Upper lobe of right lung (tissue), 1 donor: ENCODE measurements at places on chromosomes 7 and 10. TPM values are rescaled to one million over a fixed set of nuclear protein-coding genes. Genes with fewer than 3 reads are reported as not detected.

DNA sequence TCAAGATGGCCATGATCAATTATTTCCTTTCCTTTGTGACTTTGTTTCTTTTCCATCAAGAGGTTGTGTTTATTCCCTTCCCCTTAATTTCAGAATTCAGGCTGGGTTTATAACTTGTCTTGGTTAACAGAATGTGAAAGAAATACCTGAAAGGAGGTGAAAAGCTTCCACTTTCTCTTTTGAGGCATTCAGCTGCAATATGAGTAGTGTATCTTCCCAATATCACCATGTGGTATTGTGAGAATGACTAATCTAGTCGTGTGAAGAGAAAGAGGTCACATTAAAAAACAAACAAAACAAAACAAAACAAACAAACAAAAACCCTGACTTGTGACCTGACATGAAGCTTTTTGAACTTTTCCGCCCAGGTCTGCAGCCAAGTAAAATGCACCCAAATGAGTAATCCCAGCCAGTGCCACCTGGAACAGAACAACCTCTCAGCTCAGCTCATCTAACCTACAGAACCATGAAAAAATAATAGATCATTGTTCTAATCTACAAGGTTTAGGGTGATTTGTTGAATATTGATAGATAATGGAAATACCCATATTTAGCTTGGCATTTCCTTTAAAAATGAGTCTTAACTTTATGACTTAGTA, 70.8 kb upstream of the TEX47 start:
- DNase-seq: no peak
- no peaks in the 10 kb centered on the region for H3K4me1 ChIP-seq
- H3K27ac ChIP-seq: no peak overlapping the region
- H3K36me3 ChIP-seq: no peaks in the 10 kb centered on the region

DNA sequence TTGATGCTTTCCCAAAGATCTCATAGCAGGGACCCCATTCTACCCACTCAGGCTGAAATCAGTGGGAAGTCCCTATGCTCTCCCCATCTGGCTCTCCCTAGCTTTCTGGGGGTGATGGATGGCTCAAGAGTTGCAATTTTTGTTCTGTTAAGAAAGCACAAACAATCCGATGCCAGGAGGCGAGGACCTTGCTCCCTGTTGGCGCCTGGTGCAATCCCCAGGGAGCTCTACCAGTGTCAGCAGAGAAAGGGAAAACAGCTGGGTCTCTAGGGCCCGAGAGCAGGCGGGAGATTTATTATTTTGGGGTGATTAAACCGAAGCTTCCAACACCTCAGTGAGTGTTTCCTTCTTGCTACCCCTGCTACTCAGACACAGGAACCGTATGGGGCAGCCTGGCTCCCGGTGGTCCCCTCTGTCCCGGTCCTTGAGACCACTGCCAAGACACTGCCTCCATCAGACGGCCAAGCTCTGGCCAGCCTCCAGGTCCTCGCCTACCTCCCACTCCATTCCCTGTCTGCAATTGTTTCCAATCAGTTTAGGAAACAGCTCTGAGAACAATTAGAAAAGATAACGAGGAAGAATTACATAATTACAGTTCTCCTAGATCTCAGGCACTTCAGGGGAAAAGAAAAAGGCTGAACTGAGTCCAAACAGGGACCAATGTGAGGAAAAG, 147.9 kb downstream of the PLXNA4 start:
- H3K27ac ChIP-seq: no peak overlapping the region
- H3K4me1 ChIP-seq: peaks cover 4% of the 10 kb centered on the region
- no peak for DNase-seq
- H3K27me3 ChIP-seq: no peaks in the 10 kb centered on the region
- no peaks in the 10 kb centered on the region for H3K36me3 ChIP-seq
- no peak overlapping the region for H3K4me3 ChIP-seq

GRCh38 chr7:11427686-11428273, 404.2 kb downstream of the THSD7A start:
- no peaks in the 10 kb centered on the region for H3K36me3 ChIP-seq
- no peak overlapping the region for H3K27ac ChIP-seq
- DNase-seq: no peak
- no peak overlapping the region for H3K4me3 ChIP-seq

- DNase-seq: no peak
- H3K27ac ChIP-seq: no peak overlapping the region
- no peaks in the 10 kb centered on the region for H3K27me3 ChIP-seq
- H3K36me3 ChIP-seq: no peaks in the 10 kb centered on the region
These were observed 465.3 kb downstream of the ARL4A start for GRCh38 chr7:13152755-13153154.

GRCh38 chr10:125061557-125062226, 98.7 kb downstream of the CTBP2 start:
- no peaks in the 10 kb centered on the region for H3K27me3 ChIP-seq
- H3K4me3 ChIP-seq: no peak overlapping the region
- no peak for DNase-seq
- H3K4me1 ChIP-seq: peaks cover 71% of the 10 kb centered on the region
- no peaks in the 10 kb centered on the region for H3K36me3 ChIP-seq

GRCh38 chr7:148264933-148265557, 325.5 kb upstream of the C7orf33 start:
- no peaks in the 10 kb centered on the region for H3K27me3 ChIP-seq
- no peak overlapping the region for H3K4me3 ChIP-seq
- no peak overlapping the region for H3K27ac ChIP-seq
- no peak for DNase-seq
- peaks cover 8% of the 10 kb centered on the region for H3K4me1 ChIP-seq

Gene AFAP1L2
- total RNA-seq: 10.1 TPM
